Psoas muscle (tissue), 8 donors: ENCODE measurements at places on chromosomes 7 and 10. TPM values are rescaled to one million over a fixed set of nuclear protein-coding genes. Genes with fewer than 3 reads are reported as not detected.

RADIL gene
- 2.9 TPM for total RNA-seq

DNA sequence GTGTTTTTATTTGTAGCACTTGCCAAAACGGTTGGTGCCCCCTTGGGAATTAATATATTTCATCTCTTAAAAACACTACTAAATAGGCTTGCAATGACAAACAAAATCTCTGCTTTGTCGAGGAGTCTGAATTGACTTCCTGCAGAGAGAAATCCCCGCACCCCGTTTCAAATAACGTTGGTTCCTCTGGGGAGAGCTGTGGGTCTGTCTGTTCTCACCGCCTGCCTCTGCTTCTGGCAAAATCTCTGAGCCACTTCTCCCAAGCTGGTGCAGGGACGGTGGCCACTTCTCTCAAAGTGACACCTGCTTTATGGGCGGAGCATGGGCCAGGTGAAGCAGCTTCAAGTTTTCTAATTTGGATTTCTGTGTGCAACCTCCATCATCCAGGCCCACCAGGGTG is 186.3 kb upstream of the ADARB2 start:
- no peaks in the 10 kb centered on the region for H3K27me3 ChIP-seq
- H3K27ac ChIP-seq: no peak overlapping the region
- H3K36me3 ChIP-seq: no peaks in the 10 kb centered on the region
- H3K4me3 ChIP-seq: no peak overlapping the region

DNA sequence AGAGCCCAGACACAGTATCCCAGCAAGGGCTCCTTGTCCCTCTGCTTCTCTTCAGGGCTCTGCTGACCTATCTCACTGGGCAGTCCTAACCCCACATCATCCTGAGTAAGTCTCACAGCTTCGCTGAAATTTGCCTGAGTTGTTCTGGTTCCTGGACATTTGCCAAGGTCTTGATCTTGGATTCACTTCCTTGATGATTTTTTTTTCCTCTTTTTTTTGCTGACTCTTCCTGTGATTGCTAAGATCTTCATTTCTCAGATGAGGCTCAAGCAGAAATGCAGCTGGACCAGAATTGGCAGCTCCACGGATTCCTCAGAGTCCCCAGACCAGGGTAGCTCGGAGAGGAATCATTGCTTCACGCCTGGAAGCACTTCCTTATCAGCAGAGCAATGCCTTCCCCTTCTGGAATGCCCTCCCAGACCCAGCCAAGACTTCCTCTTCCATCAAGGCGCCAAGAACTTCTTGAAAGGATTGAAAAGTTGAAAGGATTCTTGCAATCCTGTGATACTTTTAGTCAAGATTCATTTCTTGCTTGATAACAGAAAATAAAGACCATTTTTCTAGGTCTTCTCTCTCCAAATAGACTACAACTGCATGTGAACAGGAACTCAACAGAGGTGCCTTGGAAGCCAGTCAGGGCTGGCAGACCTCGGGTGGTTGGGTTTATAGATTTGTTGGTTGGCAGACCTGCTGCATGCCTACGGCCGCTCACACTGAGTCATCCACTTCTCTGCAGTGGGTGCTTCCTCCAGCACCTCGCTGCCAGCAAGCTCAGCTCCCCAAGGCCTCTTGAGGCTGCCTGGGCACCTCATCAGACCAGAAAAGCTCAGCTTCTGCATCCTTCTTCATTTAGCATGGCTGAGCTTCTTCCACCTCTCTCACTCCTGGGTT is 8.8 kb upstream of the AFAP1L2 start:
- H3K4me3 ChIP-seq: no peak overlapping the region
- H3K36me3 ChIP-seq: no peaks in the 10 kb centered on the region
- H3K27ac ChIP-seq: no peak overlapping the region
- peak; percentile 30 for DNase-seq
- H3K27me3 ChIP-seq: peaks cover 2% of the 10 kb centered on the region

DNA sequence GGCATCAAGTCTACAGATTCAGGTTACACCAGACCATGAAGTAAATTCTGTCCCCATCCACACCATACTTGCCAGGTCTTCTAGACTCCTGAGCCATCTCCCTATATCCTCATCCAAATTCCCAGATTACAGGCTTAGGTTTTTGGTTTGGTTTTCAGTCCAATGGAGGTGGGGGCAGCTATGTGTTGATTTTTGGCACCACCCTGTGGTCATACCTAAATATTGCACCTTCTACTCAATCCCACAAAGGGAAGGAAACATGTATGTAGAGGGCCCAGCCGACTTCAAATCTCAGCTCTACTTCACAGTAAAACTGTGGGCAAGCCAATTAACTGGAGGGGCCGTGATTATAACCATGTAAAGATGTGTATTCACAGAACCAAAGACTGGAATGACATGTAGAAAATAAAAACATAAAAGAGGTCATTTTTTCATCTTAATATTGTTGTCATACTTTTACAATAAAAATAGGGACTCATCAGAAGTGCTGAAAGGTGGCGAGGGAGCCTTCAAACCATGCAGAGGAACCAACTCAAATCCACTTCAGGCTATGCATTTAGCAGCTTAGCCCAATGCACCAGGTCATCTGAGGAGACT is 19.8 kb downstream of the ERCC6 start:
- H3K36me3 ChIP-seq: peaks cover 52% of the 10 kb centered on the region
- H3K27me3 ChIP-seq: no peaks in the 10 kb centered on the region
- DNase-seq: no peak
- peaks cover 15% of the 10 kb centered on the region for H3K4me1 ChIP-seq

VWDE gene
- not detected for total RNA-seq
